ENCODE measurements at places on chromosomes 4 and X.

GRCh38 chr4:84579403-84579776 is 3.5 kb upstream of the CDS1 start:
- DNase-seq, result no peak

DNA sequence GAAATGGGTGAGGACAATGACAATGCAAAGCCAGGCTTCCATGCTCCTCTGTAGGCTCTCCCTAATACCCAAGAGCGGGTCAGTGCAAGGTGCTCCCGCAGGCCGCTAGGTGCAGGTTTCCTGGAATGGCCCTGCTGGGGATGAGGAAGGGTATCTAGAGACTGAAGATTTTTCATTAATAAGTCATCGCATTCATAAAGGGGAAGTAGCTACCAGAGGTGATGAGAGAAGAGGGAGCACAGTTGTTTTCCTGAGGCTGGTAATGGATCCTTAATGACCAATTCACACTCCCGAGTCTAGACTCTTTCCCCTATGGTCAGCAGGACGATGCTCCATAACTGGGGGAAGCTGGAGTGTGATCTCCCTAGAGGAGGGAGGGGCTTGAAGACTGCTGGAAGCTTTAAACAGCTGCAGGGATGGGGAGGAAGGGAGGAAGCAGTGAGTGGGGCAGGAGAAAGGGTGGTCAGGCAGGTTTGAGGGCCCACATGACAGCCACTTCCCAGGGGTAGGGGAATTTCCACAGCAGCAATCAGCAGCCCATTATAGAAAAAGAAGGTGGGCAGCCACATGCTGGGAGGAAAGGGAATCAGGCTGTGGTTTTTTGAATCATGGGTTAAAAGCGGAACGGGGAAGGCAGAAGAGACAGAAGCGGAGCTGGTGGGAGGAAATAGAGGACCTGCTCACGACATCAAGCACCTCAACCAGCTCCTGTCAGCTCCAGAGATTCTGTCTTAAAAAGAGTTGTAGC is 10.2 kb upstream of the ATP6AP2 start:
- DNase-seq, result no peak

- no peak for DNase-seq
Measured at GRCh38 chr4:160265836-160266235, 1163.0 kb downstream of the RAPGEF2 start.

DNA sequence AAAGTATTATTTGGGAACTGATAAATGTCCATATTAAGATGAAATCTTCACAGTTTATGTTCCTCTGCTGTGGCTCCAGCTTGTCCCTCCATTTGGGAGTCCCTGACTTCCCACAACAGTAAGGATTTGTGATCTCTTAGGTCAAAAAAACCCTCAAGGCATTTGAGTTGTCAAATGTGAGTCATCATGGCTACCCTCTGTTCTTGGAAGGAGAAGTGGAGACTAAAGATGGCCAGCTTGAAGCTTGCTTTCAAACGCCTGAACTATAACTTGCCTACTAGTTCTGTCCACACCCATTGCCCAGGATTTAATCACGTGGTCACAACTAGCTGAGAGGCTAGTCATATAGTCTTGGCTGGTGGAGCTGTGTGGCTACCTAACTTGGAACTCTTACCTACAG is 107.8 kb downstream of the CCNG2 start:
- DNase-seq, result no peak

- DNase-seq, result no peak
Measured at GRCh38 chr4:67576059-67576466, 17.5 kb downstream of the STAP1 start.

DNA sequence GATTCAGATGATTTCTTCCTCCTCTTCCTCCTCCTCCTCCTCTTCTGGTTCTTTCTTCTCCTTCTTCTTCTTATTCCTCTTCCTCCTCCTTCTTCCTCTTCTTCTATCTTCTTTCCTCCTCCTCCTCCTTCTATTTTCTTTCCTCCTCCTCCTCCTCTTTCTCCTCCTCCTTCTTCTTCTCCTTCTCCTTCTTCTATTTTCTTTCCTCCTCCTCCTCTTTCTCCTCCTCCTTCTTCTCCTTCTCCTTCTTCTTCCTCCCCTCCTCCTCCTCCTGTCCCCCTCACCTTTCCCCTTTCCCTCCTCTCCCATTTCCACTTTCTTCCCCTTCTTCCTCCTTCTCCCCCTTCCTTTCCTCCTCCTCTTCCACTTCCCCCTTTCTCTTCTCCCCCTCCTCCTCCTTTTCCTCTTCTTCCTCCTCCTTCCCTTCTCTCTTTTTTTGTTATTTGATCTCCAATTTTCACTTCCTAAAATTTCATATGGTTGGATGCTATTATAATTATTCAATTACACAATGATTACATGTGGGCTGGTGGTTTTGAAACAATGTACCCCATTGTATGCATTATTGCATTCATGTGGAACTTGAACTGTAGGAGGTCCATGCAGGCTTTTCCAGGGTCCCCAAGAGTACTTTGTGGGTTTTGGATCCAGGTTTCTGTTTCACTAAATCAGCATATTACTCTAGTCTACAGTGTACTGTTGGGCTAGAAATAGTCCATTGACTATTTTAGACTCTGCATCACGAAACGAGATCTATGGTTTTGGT is 68.1 kb downstream of the SORBS2 start:
- no peak for DNase-seq

Measured in progenitor cell of endocrine pancreas (in vitro differentiated cells).